ENCODE measurements at places on chromosomes 6 and 20.

DNA sequence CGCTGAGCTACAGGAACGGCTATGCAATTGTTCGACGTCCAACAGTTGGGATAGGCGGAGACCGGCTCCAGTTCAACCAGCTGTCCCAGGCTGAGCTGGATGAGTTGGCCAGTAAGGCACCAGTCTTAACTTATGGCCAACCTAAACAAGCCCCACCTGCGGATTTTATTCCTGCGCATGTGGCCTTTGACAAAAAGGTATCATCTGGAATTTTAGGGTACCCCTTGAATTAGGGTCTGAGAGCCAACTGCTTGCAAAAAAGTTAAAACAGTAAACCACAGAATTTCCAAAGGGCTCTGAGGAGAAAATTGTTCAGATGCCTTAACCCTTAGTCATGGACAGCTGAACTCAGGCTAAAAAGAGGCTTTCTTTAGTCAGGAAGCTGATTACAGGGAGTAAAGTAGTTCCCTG is 3.8 kb downstream of the EFHC1 start:
- no peak for DNase-seq

GRCh38 chr6:38974389-38975151 is 74.0 kb upstream of the GLP1R start:
- no peak for DNase-seq

DNA sequence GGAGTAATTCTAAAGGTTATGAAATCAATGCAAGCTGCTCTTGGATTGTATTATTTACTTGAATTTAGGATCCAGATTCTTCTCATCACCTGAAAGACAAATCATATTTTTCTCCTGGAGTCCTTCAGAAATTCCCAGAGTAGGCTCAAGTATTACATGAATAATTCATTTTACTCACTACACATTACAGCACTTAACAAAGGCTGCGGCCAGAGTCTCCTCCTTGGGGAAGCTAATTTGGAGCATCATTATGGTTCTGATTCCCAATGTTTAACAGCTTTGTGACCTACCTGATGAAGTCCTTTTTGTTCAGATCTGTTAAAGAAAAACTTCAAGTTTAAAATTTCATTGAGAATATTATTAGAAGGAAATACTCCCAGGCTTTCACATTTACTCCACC is 28.7 kb downstream of the GRIK2 start:
- no peak for DNase-seq

- DNase-seq: no peak
Measured at GRCh38 chr6:116139917-116140316, 14.0 kb upstream of the COL10A1 start.

Data from stimulated activated CD8-positive, alpha-beta memory T cell treated with anti-CD3 and anti-CD28 coated beads, Interleukin-7, amount 100 ng/mL, for 4 hours (primary cell).